ENCODE measurements at places on chromosomes 3 and 15.
A peak's percentile ranks its signal among the peaks of the same experiment; 100 is the strongest.

- no peak for DNase-seq
Measured at GRCh38 chr3:52774901-52775864, 2.2 kb upstream of the ITIH1 start.

DNA sequence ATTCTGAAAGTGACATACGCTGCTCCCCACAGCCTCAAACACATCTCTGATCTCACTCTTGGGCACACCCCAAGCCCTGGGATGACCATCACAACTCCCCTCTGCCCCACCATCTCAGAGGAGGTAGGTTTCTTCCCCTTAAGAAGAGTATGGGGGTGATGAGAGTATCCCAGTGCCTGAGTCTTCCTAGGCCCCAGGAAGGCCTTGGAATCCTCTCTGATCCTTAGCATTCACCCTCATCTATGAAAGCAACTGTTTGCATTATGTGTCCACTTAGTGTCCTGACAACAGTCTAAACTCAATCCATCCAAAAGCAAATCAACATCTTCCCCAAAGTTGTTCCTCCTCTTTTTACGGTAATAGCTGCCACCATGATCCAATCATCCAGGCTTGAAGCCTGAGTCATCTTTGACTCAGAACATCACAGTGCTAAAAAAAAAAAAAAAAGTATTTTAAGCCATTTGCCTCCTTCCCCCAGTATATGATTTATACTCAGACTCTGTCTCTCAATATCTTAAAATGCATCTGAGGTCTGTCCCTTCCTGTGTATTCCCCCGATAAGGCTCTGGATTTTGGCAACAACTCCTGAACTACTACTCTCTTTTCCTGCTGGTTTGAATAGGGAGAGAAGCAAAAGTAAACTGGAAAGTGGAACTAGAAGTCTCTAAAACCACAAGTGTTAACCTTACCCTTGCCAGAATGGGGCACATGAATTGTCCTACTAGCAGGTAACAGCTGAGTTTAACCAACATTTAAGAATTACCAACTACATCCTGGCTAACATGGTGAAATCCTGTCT, 22.5 kb downstream of the POPDC2 start:
- DNase-seq: peak; percentile 87

DNA sequence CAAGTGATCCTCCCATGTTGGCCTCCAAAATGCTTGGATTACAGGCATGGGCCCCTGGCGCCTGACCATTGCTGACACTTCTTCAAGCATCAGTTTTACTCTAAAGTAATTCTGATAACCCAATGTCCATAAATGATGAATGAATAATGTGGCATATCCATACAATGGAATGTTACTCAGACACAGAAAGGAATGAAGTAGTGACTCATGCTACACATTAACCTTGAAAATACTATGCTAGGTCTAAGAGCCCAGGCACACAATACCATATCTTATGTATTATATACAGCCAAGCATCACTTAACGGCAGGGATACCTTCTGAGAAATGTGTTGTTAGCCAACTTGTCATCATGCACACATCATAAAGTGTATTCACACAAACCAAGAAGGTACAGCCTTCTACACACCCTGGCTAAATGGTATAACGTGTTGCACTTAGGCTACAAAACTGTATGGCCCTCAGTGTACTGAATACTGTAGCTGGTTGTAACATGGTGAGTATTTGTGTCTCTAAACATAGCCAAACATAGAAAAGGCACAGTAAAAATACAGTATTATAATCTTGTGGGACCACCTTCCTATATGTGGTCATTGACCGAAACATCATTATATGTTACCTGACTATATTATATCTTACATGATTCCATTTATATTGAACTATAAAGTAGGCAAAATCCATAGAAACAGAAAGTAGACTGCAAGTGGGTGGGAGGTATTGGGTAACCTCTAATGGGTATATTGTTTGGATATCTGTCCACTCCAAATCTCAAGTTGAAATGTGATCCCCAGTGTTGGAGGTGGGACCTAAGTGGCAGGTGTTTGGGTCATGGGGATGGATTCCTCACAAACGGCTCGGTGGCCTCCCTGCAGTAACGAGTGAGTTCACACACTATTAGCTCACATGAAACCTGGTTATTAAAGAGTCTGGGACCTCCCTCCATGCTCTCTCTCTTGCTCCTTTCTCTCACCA, 31.4 kb downstream of the MKRN2 start:
- peak; percentile 15 for DNase-seq

- no peak for DNase-seq
Measured at GRCh38 chr15:29693225-29693624, 129.0 kb downstream of the TJP1 start.

GRCh38 chr3:128319107-128319506, 147.6 kb downstream of the DNAJB8 start:
- DNase-seq: no peak

GRCh38 chr3:4943549-4943948, 35.7 kb upstream of the BHLHE40 start:
- no peak for DNase-seq

- DNase-seq: no peak
Measured at GRCh38 chr3:128933213-128933921, 53.9 kb downstream of the ACAD9 start.

DNA sequence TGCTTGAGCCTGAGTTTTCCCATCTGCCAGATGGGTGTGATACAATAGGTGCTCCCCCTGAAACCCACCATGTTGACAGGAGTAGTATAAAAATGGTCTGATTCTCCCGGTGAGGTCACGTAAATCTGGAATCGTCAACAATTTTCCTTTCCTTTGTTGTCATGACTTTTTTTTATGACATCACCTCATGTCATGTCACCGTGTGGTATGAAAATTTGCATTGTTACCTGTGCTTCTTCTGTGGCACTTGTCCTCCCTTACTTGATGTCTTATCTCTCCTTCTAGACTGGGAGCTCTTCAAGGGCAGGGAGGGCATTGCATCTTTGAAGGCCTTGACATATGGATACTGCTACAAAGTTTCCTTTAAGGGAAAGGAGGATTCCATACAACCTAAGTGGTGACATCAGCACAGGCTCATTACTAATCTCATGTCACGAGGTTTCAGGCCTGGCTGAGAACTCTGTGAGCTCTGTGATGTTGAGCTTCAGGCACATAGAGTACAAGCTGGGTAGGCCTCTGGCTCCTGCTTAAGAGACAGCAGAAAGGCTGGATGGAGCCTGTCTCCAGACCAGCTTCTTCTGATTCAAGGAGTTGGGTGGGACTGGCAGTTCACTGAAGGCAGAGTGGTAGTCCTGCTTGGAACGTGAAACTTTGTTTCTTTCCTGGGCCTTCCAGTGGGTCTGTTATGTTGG, 66.3 kb downstream of the LPP start:
- no peak for DNase-seq

DNA sequence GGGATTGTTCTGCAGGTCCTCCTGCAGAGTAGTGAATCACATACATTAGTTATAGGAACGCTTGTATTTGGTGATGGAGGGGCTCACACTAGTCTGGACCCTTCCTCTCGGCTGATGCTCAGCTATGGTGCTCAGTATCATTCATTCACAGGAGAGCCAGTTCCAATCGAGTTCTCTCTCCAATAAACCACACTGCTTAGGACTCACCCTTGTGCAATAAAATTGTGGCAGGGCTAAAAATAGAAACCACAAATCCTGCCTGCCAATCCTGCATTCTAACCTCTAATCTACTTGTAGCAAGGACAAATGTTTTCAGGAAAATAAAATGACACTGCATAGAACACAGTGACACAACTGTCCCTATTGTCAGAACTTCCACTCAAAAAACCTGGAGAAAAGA, 138.4 kb upstream of the TBL1XR1 start:
- no peak for DNase-seq

- DNase-seq: no peak
Measured at GRCh38 chr15:48507416-48508065, 138.0 kb downstream of the FBN1 start.

GRCh38 chr3:160569894-160570652, 4.7 kb upstream of the KPNA4 start:
- no peak for DNase-seq

DNA sequence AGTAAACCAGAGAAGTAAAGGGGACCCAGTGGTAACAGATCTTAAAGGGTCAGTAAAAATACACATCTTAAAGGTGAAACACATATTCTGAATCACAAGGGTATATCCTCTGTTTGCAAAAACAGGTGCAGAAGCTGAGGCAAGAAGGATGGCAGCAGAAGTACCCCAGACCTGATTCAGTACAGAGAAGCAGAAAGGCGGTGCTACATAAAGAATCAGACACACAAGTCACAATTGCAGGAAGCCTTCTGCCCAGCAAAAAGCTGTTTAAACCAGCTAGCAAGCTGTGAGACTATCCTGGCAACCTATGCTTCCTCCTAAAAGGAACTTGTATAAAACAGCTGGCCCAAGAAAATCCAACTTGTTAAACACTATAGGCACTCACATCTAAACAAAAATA, 49.4 kb downstream of the ZNF280D start:
- no peak for DNase-seq

DNA sequence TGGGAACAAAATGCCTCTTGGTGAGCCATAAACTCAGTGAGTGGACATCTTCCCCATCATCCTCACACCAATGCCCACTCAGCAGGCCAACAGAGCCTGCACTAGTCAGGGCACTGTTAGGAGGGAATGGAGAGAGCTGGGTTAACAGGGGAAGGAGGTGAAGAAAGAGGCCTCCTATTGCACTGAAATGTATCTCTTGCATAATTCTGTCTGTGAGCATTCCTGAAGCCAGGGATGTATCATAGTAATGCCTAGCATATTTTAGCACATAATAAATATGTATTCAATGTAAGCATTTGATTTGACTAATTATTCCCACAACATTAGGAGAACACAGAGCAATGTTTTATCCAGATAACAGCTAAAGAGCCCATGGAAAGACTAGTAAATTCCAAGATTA, 81.2 kb downstream of the ANO10 start:
- DNase-seq: peak; percentile 45

GRCh38 chr15:93274257-93274656, 185.2 kb upstream of the RGMA start:
- DNase-seq: no peak

DNA sequence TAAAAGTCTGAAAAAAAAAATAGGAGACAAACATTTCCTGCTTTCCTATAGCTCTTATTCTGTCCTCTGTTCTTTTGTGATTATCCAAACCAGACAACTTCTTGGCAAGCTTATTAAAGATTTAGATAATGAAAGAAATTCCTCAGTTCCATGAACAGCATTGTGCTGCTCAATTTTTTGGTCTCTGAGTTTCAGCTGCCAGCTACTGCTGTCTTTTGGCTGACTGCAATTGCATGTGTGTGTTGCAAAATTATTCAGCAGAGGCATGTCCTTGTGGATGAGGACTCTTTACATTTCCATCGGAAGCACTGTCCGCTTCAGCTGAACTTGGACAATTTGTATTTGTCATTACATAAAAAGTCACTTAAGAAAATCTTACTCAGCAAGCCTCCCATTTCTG, 397.3 kb upstream of the RASGRP1 start:
- DNase-seq: peak; percentile 17

DNA sequence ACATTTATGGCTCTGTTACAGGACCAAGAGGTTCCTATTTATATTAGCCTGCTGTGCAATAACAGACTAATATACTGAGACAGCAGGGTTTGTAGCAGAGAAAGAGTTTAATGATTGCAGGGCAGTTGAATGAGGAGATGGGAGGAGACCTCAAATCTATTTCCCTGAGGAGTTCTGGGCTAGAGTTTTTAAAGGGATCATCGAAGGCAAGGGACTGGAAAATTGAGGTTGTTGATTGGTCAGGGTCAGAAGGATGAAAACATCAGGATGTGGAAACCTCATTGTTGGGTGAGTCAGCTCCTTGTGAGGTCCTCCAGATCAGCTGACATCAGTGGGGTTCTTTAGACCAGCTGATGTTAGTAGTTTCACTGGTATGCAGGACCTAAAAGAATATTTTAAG, 60.6 kb upstream of the GOLGA8B start:
- DNase-seq: peak; percentile 8

- no peak for DNase-seq
Measured at GRCh38 chr3:103968131-103968530, 1398.6 kb upstream of the ALCAM start.

- DNase-seq: no peak
Measured at GRCh38 chr15:48765022-48765421, 45.8 kb downstream of the CEP152 start.

DNA sequence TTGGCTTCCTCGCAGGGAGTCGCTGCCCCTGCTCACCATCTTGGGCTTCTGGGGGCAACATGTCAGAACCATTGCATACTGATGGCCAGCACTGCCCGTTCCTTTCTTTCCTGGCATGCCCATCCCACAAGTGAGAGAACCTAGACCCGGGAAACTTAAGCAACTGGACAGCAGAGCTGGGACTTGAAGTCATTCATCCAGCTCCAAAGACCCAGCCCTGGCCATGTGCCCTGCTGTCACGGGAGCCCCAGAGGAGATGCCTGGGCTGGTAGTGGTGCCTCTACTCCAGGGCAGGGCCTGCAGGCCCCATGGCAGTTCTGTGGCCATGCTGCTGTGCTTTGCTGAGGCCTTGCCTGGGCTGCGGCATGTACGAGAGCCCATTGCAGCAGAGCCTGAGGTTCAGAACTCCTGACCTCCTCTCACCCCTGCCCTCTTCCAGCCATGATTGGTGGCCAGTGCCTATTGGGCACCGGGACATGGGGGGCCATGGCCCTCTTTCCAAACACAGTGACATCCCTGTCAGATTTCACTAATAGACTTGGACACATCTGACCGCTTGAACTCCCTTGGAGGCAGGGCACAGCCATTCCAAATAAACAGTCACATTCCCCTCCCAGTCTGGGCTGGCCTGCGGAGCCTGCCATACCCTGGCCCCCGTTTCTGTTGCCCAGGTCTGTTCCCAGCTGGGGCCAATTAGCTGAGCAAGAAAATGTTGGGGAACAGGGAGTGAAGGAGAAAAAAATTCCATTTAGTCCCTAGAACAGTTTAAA, 115.9 kb downstream of the EEFSEC start:
- DNase-seq: no peak

- no peak for DNase-seq
Measured at GRCh38 chr15:33636234-33636633, 325.5 kb downstream of the RYR3 start.

DNA sequence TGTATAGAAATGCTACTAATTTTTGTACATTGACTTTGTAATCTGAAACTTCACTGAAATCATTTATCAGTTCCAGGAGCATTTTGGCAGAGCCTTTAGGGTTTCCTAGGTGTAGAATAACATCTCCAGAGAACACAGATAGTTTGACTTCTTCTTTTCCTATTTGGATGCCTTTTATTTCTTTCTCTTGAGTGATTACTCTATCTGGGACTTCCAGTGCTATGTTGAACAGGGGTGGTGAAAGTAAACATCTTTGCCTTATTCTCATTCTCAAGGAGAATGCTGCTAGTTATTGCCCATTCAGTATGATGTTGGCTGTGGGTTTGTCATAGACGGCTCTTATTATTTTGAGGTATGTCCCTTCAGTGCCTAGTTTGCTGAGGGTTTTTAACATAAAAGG, 697.9 kb upstream of the ROBO1 start:
- no peak for DNase-seq

DNA sequence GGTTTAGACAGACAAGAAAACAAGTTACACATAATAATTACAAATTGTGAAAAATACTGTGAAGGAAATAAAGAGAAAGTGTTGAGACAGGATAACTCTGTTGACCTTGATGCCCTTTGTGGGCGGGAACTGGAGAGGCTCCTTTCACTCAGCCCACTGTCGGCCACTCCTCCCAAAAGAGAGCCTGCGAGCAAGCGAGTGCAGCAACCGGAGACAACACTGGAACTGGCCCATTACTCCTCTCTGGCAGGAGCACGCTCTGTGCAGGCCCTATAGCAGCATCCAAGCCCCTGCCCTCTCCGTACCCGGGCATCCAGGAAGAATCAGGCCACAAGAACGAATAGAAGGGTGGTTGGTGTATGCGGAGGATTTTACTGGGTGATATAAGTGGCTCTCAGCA, 16.2 kb upstream of the DUT start:
- no peak for DNase-seq

GRCh38 chr3:150458001-150458400, 49.9 kb downstream of the TSC22D2 start:
- DNase-seq: no peak

All from fibroblast of skin of left biceps (primary cell).